ENCODE measurements at places on chromosomes 5 and 9.

DNA sequence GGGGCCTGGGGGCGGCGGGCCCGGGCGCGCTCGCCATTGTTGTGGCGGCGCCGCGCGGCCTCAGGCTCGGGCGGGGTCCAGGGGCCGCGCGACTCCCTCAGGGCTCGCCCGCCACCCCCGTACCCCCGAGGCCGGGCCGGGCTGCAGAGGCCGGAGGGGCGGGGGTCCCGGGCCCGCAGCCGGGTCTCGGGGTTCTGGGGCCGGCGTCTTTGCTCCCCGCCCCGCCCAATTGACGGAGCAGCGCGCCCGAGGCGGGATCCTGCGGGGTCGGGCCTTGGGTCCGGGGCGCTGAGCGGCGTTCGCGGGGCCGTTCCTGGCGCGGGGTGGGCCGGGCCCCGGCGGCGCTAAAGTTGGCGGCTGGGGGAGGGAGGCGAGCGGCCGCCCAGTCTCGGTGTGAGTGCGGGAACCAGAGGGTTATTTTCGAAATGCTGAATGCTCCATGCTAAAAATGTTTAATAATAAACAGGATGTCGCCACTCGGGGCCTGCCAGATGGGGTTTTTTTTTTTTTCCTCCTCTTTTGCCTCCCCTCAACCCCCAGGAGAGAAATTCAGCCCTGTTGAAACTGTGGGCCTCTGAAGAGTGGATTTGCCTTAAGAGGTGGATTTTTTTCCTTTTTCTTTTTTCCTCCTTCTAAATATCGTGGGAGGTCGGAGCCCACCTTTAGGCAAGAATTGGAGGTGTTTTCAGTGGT is 724 bp downstream of the PRRC2B start:
- no peak for DNase-seq

- no peak for DNase-seq
These were observed 91.8 kb upstream of the MTAP start for GRCh38 chr9:21710548-21711191.

DNA sequence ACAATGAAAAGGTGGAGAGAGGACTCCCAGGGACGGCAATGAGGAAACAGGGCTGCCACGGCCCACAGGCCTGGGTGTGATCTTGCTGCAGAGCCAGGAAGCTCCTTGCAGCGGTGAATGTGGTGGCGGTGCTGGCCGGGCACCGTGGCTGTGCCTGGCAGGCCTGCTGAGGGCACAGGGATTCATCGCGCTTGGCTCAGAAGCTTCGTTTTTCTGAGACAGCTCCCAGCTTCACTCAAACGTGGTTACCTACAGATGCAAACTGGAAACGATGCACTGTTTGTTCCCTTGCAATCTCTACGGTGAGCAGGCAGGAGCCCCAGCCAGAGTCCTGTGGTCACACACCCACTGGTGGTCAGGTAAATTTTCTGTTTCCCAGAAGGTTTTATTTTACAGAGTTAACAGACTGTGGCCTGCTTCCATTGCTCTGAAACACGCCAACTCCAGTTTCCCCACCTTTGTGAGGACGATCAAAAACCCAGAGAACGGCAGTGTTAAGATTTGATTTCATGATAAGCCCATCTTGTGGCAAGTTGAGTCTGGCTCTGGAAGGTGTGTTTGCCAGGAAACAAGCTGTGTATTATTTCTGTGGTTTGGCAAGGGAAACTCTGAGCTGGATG is 183.9 kb downstream of the AUH start:
- no peak for DNase-seq

DNA sequence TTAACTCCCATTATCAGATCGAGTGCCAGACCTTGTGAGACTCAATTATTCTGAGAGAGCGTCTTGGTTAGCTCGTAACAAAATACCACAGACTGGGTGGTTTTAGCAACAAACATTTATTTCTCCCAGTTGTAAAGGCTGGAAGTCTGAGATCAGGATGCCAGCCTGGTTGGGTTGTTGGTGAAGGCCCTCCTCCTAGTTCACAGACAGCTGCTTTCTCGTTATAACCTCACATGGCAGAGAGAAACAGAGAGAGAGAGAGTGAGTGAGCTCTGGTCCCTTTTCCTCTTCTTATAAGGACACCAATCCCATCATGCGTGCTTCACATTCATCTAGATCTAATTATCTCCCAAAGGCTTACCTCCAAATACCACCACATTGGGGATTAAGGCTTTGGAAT is 114.2 kb upstream of the SLC24A2 start:
- DNase-seq, result no peak

DNA sequence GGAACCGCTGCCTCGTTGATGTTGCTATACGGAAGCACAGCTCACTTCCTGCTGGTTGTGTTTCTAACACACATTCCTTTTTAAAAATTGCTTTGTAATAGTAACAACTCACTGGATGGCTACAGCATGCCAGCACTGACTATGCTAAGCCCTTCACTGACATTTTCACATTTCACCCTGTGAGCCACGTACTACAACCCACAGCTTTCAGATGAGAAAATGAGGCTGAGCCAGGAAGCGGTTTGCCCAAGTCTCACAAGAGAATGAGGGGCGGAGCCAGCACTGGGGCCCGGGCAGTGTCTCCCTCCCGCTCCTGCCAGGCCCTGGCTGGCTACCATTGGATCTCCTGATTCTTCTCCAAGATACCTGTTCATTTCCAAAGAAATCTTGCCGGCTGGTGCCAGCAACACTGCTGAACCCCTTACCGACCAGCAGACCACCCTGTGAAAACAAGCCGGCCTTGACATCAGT is 38.3 kb downstream of the FAM78A start:
- no peak for DNase-seq

DNA sequence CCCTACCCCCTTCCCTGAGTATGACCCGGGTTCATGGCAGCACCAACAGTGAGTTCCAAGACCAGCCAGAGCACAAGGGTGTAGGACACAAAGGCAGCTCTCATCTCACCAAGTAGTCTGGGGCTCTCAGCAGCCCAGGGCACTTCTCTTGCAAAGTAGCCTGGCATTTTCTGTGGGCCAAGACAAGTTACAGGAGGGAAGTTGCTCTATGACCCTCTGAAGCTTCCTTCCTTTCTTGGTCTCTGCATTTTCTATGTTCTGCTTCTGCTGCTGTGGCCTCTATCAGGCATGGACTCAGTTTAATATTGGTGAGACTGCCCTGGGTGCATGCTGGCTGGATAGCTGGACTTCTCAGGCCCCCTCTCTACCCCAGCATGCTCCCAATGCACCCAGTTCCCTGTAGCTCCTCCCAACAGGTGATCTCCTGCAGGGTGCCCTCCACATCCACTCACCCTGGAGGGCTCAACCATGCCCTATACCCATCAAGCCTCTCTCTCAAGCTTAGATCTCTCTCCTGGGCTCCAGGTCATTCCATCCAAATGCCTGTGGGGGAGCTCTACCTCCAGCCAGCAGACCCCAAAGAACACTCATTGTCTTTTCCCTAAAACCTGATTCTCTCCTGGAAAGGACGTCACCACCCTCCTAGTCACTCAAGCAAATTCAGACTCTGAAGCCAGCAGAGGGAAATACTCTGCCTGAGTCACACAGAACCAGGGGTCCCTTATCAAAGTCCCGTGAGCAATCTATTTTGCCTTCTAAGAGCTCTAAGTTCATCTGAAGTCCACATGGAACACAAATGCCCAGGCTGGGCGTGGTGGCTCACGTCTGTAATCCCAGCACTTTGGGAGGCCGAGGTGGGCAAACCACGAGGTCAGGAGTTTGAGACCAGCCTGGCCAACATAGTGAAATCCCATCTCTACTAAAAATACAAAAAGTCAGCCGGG is 13.8 kb downstream of the TBC1D2 start:
- no peak for DNase-seq

- DNase-seq, result no peak
These were observed 124.6 kb upstream of the SARDH start for GRCh38 chr9:133862585-133863256.

DNA sequence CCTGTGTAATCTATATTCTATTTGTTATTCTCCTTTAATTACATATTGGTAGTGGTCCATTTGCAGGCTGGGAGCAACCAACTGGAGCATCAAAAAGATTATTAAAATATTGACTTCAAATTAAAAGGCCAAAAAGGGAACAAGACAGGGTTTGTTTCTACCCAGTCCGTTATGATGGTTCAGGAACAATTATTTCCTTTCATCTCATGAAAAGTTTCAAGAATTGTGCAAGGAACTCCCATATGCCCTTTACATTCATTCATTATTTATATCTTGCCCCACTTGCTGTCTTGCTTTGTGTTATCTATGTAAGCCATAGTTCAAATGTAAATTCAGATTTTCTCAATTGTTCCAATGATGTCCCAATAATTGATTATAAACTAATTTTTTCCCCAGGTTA is 58.7 kb upstream of the TLE1 start:
- no peak for DNase-seq

DNA sequence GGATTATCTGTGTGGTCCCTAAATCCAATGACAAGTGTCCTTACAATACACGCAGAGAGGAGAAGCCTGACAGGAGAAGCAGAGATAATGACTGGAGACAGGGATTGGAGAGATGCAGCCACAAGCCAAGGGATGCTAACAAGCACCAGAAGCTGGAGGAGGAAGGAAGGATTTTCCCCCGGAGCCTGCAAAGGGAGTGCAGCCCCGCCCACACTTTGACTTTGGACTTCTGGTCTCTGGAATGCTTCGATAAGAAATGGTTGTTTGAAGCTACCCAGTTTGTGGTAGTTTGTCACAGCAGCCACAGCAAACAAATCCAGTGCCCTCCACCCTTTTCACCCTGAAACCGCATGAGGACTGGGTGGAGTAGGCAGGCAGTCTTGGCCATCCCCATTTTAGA is 77.2 kb upstream of the BOD1 start:
- no peak for DNase-seq
